Sigmoid colon (tissue), 7 donors: ENCODE measurements at places on chromosomes 11 and 22.
A peak's percentile ranks its signal among the peaks of the same experiment; 100 is the strongest.

DNA sequence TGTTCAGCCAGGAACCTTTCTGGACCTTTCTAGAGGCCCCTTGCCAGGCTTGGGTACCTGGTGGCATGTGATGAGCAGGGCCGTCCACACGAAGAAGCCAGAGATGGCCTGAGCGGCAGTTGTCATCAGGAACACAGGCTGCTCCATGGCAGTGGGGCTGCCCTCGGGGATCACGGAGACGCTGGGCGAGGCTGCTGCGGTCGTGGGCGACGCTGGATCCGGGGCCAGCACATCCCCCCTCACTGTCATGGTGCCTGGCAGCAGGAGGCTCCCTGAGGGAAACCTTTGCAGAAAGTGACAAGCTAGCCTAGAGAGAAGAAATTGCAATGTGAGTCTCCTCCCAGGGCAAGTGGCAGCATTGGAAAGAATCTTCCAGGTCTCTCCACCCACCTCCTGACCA is 25.1 kb downstream of the TMEM184B start:
- H3K27ac ChIP-seq, result peak overlapping the region; percentile 68
- peaks cover 28% of the 10 kb centered on the region for H3K4me1 ChIP-seq
- H3K27me3 ChIP-seq, result no peaks in the 10 kb centered on the region
- H3K4me3 ChIP-seq, result no peak overlapping the region
- DNase-seq, result no peak

GRCh38 chr22:49951986-49952896 is 8.3 kb upstream of the PIM3 start:
- H3K4me3 ChIP-seq, result no peak overlapping the region
- DNase-seq, result no peak
- H3K27ac ChIP-seq, result peak overlapping the region; percentile 52
- H3K36me3 ChIP-seq, result no peaks in the 10 kb centered on the region
- peaks cover 21% of the 10 kb centered on the region for H3K4me1 ChIP-seq

DNA sequence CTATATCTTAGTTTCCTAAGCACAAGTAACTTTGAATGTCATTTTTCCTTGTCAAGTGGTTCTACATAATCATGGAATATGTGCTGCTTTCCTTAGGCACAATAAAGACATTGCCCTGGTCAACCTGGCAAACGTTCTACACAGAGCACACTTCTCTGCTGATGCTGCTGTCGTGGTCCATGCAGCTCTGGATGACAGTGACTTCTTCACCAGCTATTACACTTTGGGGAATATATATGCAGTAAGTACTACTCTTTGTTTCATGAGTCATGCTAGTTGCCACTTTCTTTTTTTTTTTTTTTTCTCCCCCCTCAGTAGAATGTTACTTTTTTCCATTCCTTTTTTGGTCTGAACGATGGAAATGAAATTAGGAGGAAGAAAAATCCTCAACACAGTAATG is 38.5 kb downstream of the TTC17 start:
- H3K27me3 ChIP-seq, result no peaks in the 10 kb centered on the region
- peaks cover 34% of the 10 kb centered on the region for H3K36me3 ChIP-seq
- no peak for DNase-seq
- no peak overlapping the region for H3K4me3 ChIP-seq
- H3K4me1 ChIP-seq, result no peaks in the 10 kb centered on the region

DNA sequence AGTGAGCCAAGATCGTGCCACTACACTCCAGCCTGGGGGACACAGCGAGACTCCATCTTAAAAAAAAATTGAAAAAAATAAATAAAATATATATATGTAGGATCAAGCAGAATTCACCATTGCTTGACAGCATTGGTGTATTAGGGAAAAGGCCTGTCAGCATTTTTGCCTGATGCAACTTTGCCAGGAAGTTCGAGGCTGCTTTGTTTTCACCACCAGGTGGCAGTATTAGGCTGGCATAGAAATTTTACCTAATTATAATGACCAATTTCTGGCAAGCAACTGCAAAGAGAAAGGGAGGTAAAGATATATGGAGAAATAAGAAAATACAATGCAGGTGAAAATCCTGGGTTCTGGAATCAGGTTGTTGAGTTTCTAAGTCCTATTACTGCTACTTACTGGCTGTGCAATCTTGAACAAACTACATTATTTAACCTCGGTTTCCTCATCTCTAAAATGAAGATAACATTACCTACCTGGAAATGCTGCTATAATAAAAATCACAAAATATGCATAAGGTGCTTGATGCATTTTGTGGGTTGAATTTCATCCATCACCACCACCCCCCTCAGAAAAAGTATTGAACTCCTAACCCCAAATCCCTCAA is 24.7 kb downstream of the LAYN start:
- DNase-seq, result peak; percentile 78
- H3K27ac ChIP-seq, result no peak overlapping the region
- H3K36me3 ChIP-seq, result no peaks in the 10 kb centered on the region
- no peak overlapping the region for H3K4me3 ChIP-seq
- H3K4me1 ChIP-seq, result no peaks in the 10 kb centered on the region

DNA sequence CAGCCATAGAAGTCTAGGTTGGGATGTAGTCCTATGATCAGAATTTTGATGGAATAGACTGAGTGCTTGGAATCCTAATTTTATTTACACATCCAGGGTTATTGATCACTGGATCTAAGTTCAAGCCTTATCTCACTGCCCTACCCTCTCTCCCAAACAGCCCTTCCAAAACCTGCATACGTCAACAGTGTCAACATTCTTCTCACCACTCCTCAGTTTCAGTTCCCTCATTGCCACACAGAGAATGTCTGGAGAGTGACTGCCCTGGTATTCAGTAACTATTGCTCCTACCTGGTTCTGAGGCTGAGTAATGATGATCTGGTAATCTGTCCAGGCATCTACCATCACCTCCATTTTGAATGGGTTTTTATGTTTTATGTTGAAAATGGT is 60.0 kb downstream of the GLYATL1 start:
- H3K4me1 ChIP-seq, result no peaks in the 10 kb centered on the region
- H3K27ac ChIP-seq, result no peak overlapping the region
- DNase-seq, result no peak
- no peaks in the 10 kb centered on the region for H3K27me3 ChIP-seq
- H3K36me3 ChIP-seq, result no peaks in the 10 kb centered on the region
- H3K4me3 ChIP-seq, result no peak overlapping the region

DNA sequence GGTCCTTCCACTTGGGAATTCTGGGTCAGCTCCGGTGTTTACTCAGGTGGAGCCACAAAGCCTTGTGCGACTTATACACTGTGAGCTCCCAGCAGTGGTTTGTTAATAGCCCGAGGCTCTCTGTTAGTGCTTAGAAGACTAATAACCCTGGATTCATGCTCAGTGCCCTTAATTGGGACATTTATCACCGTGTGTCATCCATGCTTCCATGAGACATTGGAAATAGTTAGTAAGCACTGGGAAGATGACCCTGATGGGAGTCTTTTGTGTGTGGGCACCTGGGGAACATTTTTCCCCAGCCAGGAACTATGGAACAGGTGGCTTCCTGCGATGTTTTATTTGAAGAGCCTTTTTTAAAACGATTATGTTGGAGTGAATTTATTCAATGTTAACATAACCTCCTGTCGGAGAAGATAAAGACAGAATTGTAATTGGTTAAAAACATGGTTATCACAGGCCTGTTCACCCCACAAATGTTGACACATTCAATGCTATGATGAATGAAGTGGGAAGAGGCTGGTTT is 188.9 kb downstream of the MYO18B start:
- no peak overlapping the region for H3K27ac ChIP-seq
- no peaks in the 10 kb centered on the region for H3K27me3 ChIP-seq
- no peaks in the 10 kb centered on the region for H3K4me1 ChIP-seq
- H3K36me3 ChIP-seq, result no peaks in the 10 kb centered on the region

DNA sequence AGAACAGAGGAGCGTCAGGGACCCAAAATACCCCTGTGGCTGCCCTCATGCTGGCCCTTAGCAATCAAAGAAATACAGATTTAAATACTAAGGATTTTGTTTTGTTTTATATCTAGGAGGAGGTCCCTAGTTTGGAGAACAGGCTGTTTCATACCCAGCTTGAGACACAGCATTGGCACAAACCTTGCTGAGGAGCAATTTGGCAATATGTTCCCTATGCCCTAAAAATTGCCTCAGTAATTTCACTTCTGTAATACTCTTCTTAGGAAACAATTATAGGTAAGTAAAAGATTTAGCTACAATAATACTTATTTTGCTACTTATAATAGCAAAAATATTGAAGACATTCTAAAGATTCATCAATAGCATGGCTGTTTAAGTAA is 37.0 kb downstream of the TSKU start:
- H3K36me3 ChIP-seq, result no peaks in the 10 kb centered on the region
- DNase-seq, result no peak
- no peak overlapping the region for H3K4me3 ChIP-seq
- H3K27ac ChIP-seq, result no peak overlapping the region
- no peaks in the 10 kb centered on the region for H3K4me1 ChIP-seq

DNA sequence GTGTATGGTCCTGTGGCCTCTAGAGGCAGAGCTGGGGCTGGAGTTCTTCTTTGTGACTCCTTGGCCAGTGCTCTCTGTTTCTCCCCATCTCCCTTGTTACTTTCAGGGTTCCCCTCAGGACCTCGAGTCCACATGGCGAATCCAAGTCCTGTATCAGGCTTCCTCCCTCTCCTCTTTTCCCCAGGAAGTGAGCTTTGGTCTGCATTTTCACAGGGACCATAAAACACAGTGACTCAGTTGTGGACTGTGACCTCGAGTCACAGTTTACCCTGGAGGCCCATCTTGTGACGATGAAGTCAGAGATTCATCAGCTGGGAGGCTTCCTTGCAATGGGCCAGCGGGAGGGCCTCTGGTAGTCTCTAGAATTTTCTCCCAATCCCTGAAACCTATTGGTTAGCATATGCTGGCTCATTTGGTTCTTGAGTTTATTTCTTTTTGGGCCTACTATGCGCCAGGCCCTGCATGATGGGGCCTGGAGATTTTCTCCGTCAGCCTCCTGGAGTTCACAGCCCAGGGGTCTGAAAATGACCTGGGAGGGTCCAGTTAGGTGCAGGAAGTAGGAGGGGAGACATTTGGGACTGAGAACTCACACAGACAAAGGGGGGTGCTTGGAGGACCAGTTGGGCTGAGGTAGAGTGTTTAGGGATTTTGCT is 100.8 kb downstream of the KIAA1671 start:
- H3K4me1 ChIP-seq, result no peaks in the 10 kb centered on the region
- no peaks in the 10 kb centered on the region for H3K36me3 ChIP-seq
- H3K27me3 ChIP-seq, result no peaks in the 10 kb centered on the region

- no peak overlapping the region for H3K4me3 ChIP-seq
- H3K4me1 ChIP-seq, result peaks cover 6% of the 10 kb centered on the region
- no peaks in the 10 kb centered on the region for H3K27me3 ChIP-seq
- H3K27ac ChIP-seq, result no peak overlapping the region
- no peaks in the 10 kb centered on the region for H3K36me3 ChIP-seq
Observed at GRCh38 chr11:69683764-69684333, 8.7 kb upstream of the LTO1 start.

DNA sequence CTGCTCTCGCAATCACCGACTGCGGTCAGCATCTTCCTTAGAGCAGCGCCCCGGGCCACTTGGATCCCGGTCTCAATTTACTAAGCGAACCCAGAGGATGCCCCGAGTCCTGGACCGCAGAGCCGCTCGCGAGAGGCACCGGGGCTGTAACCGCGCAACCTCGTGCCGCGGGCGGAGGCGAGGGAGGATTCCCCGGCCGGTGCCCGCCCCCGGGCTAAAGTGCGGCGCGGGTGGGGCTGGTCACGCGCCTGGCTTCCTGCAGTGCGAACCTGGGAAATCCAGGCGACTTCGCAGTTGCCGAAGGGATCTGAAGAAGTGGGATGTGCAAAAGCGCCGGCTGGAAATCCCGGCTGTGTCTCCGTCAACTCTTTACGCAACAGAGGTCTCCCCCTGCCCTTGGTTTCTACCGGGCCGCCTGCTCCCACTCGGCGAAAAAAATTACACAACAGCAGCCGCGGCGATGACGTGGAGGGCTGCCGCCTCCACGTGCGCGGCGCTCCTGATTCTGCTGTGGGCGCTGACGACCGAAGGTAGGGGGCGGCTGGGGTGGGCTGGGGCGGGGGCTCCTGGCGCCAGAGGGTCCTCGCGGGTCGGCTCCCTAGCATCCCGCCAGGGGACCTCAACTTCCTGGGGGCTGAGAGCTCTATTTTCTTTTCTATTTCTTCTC is at the start of gene NCR3LG1:
Gene NCR3LG1, plus strand, starts transcription at position 291 of the 667 bp plus-strand sequence. Its CDS starts 170 bp downstream, at position 461.
- peak within 1 kb of the TSS; percentile 79 for H3K4me3 ChIP-seq
- peak; percentile 86 for DNase-seq
- no peaks in the 10 kb centered on the region for H3K36me3 ChIP-seq

DNA sequence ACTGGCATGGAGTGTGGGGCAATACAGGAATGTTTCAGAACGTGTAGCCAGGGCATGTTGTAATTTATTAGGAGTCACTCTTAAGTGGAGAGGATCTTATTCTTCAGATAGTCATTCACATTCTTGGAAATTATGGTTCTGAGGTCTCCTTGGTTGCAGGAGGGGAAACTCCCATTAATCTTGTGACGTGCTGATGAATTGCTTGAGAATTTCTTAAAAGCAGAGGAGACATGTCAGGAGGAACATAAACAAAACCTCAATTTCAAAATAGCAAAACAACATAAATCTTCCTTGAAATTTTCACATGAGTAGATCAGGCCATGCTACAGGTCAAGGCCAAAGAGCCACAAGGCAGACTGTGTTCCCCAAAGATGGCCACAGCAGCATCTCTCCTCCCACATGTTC is 50.4 kb downstream of the ADM start:
- H3K27ac ChIP-seq, result no peak overlapping the region
- no peak overlapping the region for H3K4me3 ChIP-seq
- no peaks in the 10 kb centered on the region for H3K27me3 ChIP-seq
- no peak for DNase-seq
- no peaks in the 10 kb centered on the region for H3K4me1 ChIP-seq
